NCI-H446 treated with DMSO at 0.1 percent for 48 hours (cell line): ENCODE measurements at places on chromosomes 3 and 15.
A peak's percentile ranks its signal among the peaks of the same experiment; 100 is the strongest.

- no peak for DNase-seq
These were observed 135.2 kb downstream of the VGLL4 start for GRCh38 chr3:11508346-11509172.

DNA sequence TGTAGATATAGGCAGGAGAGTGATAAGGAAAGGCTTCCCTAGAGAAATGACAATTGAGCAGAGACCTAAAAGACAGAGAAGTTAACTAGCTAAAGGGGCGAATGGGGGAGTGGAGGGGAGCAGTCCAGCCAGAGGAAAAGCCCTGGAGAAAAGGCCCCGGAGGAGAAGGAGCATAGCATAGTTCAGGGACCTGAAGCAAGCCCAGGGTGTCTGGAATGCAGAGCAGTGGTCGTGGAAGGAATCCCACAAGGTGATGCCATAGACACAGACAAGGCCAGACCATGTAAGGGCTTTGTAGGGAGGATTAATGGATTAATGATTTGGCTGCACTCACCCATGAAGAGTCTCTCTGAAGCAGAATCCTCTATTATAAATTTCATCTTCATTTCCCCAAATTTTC is 45.8 kb upstream of the LRRN1 start:
- DNase-seq = no peak

DNA sequence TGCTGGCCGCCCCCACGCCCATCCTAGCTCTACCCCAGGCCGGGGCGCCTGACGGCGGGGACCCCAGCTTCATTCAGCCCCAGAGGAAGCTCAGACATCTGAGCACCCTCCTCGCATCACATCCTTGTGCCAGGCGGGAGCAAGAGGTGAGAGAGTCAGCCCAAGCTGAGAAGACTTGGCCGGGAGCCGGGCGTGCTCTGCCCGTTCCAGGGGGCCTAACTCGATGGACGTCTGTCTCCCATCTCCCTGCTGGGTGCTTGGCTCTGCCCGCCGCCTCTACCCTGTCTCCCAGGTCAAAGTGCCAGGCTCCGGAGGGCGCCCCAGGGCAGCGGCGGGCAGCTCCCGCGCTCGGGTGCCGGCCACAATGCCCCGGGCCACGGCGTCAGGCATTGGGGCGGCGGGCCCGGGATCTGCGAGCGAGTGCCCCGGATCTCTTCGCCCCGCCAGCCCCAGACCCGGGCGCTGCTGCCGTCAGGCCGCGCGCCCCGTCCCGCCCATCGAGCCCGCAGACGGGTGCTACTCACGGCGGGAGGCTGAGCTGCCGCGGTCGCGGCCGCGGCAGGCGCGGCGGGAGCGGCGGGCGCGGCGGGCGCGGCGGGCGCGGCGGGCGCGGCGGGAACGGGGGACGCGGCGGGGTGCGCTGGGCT is 388 bp downstream of the DAPK2 start:
- DNase-seq = no peak

DNA sequence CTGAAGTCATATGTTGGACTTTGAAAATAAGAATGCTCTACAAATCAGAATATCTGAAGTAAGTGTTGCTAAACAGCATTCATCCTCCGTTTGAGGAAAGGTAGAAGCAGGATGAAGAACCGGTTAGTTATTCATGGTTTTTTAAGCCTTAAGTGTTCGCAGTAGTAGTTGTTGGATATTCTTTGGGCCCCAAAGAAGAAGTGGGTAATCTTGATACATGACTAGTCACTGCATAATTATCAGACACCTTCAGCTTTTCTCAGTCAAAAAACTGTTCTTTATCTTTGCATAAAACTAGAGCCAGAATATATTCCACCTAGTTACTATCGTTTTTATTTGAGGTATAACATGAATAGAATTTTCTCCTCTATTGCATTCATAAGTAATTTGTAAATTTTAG is 13.8 kb downstream of the RAB5A start:
- no peak for DNase-seq

GRCh38 chr3:127393131-127393820 is 105.4 kb upstream of the PRR20G start:
- no peak for DNase-seq

DNA sequence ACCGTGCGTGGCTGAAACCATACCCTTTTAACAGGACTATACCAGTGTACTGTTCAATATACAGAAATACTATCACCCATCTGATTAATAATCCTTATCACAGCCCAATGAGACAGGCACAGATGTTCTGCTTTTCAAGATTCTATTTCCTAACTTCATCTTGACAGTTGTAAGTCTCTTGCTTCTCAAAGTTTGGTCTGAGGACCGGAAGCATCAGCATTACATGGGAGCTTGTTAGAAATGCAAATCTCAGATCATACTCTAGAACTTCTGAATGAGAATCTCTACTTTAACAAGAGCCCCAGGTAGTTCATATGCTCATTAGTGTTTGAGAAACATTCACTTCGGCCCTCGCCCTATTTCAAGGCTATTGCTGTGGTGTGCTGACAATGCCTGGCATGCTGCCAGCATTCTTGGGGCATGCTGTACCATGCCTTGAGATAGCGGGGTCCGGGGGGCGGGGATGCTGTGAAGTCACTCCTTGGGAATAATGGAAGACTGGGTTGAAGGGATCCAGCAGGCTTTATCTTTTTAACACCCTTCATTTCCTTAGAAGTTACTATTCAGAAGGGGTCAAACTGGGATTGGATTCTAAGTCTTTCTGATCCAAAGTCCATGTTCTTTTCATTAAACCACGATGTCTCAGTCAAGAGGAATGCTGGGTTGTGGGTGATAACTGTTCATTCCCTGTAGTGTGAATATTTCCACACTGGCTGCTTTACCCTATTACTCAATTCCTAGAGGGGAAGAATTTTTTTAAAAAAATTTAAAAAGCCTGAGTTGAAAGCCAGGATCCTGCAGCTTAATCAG is 194.7 kb downstream of the LPP start:
- no peak for DNase-seq

- DNase-seq = no peak
These were observed 897.2 kb upstream of the ARPP21 start for GRCh38 chr3:34742151-34742550.

- DNase-seq = no peak
These were observed 400.0 kb upstream of the C2CD4B start for GRCh38 chr15:62564886-62565633.

DNA sequence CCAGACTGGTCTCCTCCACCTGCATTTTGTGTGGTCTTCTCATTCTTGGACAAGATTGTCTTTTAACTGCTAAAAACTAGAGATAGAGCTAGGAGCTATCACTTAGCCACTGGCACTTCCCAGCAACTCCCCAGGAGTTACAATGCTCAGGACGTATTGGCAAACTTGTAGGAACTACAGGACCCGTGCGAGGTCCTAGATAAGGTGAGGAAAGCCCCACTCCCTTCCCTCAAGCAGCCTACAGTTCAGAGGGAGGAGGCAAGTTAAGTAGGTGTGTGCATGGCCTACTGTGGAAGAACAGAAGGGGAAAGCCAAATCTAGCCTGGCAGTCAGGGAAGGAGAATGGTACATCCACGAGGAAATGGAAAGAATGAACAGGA is 504.7 kb upstream of the PROK2 start:
- DNase-seq = no peak

DNA sequence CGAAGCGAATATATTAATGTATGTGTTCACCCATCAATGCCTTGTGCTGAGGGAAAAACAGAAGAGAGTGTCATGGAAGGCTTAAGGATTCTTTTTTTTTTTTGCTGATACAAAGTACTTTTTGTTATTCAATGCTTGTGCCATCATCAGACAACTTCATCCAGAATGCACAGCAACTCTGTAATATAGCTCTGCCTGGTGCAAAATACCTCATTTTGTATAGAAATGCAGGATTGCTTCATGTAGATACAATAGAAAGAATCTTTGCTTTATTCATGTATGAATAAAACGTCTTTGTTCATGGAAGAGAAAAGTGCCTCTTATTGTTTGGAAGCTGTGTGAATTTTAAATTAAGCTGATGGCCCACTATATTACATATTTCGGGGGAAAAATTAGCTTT is 62.9 kb downstream of the SH3GL3 start:
- DNase-seq = no peak

GRCh38 chr3:121592856-121593702 is at the start of gene FBXO40:
Gene FBXO40 (plus strand): TSS chr3:121593379. CDS start chr3:121620576, 27,197 bp downstream.
- DNase-seq = no peak

DNA sequence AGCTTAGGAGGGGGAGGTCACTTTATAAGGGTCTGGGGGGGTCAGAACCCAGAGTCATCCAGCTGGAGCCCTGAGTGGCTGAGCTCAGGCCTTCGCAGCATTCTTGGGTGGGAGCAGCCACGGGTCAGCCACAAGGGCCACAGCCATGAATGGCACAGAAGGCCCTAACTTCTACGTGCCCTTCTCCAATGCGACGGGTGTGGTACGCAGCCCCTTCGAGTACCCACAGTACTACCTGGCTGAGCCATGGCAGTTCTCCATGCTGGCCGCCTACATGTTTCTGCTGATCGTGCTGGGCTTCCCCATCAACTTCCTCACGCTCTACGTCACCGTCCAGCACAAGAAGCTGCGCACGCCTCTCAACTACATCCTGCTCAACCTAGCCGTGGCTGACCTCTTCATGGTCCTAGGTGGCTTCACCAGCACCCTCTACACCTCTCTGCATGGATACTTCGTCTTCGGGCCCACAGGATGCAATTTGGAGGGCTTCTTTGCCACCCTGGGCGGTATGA is at the start of gene RHO:
Gene RHO (plus strand): TSS at position 51 of the 512 bp plus-strand sequence. CDS start 95 bp downstream, at position 146.
- no peak for DNase-seq

- no peak for DNase-seq
These were observed 167.3 kb downstream of the ALCAM start for GRCh38 chr3:105533960-105534359.

DNA sequence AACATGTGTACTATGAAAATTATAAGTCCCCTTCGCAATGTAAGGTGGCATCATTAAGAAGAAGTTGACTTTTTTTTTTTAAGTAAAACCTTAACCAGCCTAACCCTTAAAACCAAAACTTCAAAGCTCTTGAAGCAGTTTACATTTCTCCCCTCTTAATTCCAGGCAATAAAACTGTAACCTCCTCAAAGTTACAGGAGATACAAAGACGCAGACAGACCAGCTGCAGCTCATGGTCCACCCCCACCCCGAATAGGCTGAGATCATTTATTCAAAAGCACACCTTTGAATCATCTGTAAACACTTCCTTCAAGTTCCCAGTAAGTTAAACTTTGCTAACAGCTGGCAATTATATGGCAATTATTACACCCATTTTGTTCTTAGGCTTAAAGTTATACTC is 414.5 kb downstream of the ERC2 start:
- DNase-seq = no peak

DNA sequence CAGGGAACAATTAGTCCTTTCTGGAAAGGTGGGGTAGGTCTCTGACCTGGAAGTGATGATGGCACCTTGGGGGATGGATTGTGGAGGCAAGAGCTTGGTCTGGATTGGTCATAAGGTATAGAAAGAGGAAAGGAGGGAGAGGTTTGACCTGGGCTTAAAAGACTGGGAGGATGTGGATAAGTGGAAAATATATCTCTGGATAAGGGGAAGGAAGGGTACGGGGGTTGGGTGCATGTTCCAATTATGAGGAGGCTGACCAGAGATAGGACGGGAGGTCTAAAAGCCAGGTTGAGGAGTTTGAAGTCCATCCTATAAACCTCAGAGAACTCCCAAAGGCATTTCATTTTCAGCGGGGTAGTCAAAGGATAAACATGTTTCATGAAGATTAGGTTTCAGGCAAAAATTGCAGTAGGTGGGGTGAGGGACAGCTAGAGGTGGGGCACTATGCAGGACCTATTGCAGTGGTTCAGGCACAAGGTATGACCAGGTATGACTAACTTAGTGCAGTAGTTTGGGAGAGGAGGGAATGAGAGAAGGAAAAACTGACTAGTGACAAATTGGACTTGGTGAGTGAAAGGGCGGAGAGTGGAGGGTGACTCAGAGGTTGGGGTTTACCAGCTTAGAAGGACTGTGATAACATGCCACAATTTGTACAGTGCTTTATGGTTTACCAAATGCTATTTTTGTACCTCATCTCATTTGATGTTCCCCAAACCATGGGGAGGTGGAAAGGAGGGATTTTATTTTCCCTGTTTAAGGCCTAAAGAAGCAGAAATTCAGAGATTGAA is 10.7 kb downstream of the PDE8A start:
- no peak for DNase-seq

- peak; percentile 88 for DNase-seq
These were observed 214.9 kb downstream of the TCF12 start for GRCh38 chr15:57133127-57133968.

DNA sequence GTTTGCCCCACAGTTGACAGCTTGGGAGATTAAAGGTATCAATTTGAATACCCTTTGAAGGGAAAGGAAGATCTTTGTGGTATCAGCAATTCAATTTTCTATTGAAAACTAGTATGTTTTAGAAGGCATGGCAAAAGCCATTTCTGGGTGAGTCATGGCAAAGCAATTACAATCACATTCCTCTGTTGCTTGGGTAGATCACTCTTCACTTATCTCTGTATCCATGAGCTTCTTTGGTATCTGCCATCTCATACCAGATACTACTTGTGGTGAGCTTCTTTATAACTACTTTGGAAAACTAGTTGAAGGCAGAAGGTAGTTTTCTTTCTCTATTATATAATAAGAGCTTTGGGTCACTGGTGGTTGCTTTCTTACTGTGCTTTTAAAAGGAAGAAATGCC is 28.3 kb upstream of the LSAMP start:
- DNase-seq = no peak

DNA sequence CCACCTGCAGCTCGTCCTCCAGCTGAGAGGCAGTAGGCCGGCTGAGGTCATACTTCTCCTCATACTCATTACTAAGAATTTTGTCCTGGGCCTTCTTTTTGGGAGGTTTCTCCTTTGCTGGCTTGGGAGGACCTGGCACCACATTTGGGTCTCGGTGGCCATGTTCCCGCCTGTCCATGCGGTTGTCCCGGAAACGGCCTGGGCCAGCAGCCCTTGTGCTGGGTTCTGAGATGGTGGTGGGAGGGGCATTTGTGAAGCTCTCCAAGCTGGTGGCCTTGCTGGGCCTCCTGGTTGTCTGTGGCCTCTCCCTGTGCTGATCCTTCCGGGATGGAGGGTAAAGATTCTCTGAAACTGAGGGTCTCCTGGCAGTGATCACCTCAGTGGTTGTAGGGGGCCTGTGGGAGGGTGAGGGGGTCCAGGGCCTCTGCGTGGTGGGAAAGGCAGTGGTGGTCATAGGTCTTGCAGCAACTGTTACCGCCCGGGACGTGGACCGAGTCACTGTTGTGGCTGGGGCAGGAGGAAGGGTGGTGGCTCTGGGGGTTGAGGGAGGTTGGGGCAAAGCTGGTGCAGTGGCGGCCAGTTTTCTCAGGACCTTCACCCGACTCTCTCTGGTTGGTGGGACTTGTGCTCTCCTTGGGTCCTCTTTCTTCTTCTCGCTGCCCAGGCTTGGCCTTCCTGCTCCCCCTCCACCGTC is 2.5 kb downstream of the CCDC80 start:
- DNase-seq = no peak

- DNase-seq = no peak
These were observed 43.5 kb downstream of the LPP start for GRCh38 chr3:188197388-188197847.

- no peak for DNase-seq
These were observed 185.8 kb upstream of the UBE3A start for GRCh38 chr15:25624504-25625177.

DNA sequence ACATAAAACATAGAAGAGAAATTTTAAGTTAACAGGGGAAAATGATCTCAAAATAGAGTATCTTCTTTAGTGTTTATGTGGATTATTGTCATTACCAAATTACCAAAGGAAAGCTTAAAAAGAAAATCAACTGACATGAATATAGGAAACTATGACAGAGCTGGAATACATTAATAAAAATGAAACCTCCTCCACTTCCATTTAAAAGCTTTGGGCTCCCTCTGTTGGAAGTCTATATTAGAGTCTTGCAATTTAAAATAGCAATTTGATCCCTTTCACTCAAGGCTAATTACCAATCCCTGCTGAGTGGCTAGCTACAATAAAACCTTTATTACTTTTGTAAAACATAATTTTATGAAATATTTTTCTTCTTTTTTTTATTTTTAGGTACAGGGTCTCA is 61.4 kb upstream of the IMPG2 start:
- DNase-seq = no peak
